ENCODE measurements at places on chromosomes 3 and 15.

DNA sequence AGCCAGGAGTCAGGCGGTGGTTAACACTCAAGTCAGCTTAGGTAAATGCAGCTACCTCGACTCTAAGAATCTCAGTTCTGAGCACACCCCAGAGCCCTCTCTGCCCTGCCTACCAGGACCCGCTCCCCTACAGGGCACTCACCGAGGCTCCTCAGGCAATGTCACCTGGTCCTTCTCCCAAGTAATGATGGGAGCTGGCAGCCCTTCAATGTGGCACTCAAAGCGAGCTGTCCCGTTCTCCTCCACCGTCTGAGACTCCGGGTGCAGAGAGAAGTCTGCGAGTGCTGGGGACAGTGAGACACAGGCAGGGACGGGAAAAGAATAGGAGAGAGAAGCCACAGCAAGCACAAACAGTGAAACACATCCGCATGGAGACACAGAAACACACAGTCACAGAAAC, 12.7 kb downstream of the IGDCC4 start:
- DNase-seq, result no peak

GRCh38 chr3:114770874-114771273, 376.2 kb downstream of the ZBTB20 start:
- no peak for DNase-seq

DNA sequence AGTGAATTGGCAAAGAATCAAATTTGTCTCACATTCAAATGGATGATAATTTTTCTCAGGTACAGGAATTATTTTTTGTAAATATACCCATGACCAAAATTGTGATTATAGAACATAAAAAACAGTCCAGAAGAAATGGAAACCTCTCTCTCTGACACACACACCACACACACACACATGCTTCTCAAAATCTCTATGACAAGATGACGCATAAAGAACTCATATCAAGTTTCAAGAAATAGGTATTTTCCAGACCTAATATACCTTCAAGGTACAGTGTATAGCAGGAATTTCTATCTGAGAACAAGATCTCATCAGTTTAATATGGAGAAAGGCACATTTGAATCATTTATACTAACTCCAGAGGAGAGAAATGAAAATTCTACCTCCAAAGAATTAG, 1069.1 kb upstream of the ALCAM start:
- no peak for DNase-seq

DNA sequence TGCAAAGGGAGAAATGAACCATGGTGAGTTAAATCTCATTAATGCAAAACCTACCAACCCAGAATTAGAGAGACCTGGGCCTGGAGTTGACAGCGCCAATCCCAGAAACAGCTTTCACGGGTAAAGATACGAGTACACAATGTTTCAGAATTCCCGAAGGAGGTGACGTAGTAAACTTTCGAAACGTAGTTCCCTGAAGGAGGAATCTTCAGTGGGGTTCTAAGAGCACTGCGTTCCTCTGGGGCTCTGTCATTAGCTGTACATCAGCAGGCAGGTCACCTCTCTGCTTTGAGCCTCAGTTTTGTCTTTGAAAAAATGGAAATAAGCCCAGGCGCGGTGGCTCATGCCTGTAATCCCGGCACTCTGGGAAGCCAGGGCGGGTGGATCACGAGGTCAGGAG, 152.3 kb downstream of the XXYLT1 start:
- no peak for DNase-seq

- DNase-seq, result no peak
These were observed 1.0 kb upstream of the CCR5 start for GRCh38 chr3:46369675-46370132.
